ENCODE measurements at places on chromosomes 6 and 20. TPM values are rescaled to one million over a fixed set of nuclear protein-coding genes. Genes with fewer than 3 reads are reported as not detected.

CPNE5 gene
- 0.44 TPM for total RNA-seq

SLC26A8 gene
- not detected for total RNA-seq

TTK gene
- total RNA-seq: 35.5 TPM

PSMG4 gene
- total RNA-seq: 27.0 TPM

SYCP2L gene
- total RNA-seq: 2.4 TPM

C6orf141 gene
- total RNA-seq: 0.15 TPM

CLVS2 gene
- total RNA-seq: 1.1 TPM

TNF gene
- 0.64 TPM for total RNA-seq

ERVFRD-1 gene
- not detected for total RNA-seq

ASXL1 gene
- total RNA-seq: 205 TPM

ZNF165 gene
- total RNA-seq: 4.2 TPM

GRIK2 gene
- 6.6 TPM for total RNA-seq

SIRPB2 gene
- not detected for total RNA-seq

NTSR1 gene
- 44.1 TPM for total RNA-seq

Data from Panc1 (cell line).